ENCODE measurements at places on chromosomes 4 and X. TPM values are rescaled to one million over a fixed set of nuclear protein-coding genes. Genes with fewer than 3 reads are reported as not detected.

GRCh38 chr4:146545102-146545501, 23.4 kb upstream of the SLC10A7 start:
- DNase-seq: no peak

GRCh38 chrX:39953879-39954278, 143.9 kb downstream of the BCOR start:
- no peak for DNase-seq

- no peak for DNase-seq
Measured at GRCh38 chr4:84837751-84838150, 128.7 kb downstream of the WDFY3 start.

DNA sequence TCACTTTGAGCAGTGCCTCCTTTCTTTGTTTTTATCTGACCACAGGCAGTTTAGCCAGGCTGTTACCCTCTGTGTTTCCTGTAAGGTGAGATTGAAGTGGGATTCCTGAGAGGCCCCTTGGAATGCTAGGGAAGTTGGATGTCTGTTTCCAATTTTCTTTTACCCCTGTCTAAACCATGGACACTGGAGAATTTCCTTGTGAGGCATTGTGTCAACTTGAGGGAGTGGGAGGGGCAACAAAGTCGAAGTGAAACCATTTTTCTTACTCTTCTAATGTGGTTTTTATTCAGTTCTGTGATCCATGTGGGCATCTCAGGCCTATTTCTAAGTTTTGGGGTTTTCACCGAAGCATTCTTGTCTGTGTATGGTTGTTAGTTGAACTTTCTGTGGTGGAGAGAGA, 296.1 kb upstream of the UGT8 start:
- DNase-seq: no peak

Gene FAM236D
- polyA plus RNA-seq: not detected

DNA sequence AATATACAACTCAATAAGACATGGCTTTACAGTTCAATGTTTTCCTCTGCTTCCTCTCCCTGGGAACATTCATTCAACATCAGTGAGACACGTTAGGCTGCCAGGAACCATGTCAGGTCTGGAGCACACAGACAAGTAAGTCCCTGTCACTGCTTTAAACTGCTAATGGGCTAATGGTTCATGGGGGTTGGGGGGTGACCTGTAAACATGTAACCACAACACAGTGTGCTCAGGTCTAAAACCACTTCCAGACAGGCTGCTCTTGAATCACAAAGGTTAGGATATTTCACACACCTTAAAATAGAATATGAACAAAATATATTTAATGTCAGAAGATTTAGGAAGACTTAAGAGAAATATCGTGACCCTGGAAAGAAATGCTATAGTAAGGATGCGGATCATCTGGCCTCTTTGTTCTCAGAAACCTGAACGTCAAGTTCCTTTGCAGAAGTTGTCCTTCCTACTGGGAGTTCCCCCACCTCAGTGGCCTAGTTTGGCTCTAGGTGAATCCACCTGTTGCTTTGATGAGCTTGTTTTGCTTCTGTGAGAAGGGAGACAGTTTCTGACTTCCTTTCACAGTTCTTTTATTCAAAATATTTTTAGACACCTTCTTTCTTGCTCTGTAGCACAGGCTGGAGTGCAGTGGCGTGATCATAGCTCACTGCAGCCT, 359.9 kb downstream of the UNC5C start:
- no peak for DNase-seq

DNA sequence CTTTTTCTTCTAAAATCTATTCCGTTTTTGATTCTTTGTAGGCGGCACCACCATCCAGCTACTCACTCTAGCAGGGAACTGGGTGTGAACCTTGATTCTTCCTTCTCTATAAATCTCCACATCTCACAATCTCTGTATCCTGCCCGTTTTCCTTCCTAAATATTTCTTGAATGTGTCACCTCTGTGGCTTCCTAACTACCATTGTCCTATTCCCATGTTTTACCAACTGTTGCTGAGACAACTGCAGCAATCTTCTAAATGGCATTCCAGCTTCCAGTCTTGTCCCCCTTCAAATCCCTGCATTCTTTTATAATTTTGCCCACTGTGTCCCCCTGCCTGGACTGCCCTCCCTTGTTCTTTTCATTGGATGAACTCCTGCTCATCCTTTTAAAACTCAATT, 641.3 kb downstream of the RPA4 start:
- no peak for DNase-seq

Gene PPP1R3F
- polyA plus RNA-seq: 9.1 TPM

Gene MAPK10
- polyA plus RNA-seq: 57.0 TPM

GRCh38 chr4:158809611-158810486, 41.0 kb downstream of the FNIP2 start:
- DNase-seq: no peak

- DNase-seq: no peak
Measured at GRCh38 chrX:48789366-48790220, 3.2 kb downstream of the GATA1 start.

Gene ADH1C
- polyA plus RNA-seq: 118 TPM

DNA sequence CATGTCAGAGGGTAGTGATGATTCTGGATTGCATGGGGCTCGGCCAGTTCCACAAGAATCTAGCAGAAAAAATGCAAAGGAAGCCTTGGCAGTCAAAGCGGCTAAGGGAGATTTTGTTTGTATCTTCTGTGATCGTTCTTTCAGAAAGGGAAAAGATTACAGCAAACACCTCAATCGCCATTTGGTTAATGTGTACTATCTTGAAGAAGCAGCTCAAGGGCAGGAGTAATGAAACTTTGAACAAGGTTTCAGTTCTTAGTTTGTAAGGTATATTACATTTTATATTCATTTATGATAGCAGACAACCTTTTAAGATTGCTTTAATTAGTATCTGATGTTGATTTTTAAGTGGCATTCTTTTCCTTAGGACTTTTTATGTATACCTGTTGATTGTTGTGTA, 24.2 kb downstream of the REST start:
- DNase-seq: no peak

Gene SSX1
- polyA plus RNA-seq: not detected

GRCh38 chr4:181938631-181939030, 304.6 kb upstream of the TENM3 start:
- DNase-seq: no peak

DNA sequence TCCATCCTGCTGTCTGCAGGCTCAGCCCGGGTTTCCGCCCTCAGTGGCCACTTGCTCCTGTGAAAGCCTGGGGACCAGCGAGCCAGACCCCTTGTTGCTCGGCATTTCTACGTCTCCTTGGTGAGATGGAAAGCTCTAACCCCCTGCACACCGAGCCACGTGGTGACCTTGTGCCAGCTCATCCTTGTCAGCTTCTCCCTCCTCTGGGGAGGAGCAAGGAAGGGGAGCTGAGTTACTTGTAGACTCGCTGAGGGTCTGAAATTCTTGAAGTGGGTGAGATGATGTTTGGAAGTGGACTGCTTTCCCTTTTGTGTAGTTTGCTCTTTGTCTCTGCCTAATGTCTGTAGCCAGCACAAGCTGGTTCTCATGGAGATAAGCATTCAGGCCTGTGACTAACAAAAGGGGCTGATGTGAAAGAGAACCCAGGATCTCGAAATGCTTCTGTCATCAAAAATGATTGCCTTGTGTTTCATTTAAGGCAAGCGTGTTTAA, 29.3 kb downstream of the RGS12 start:
- no peak for DNase-seq

- DNase-seq: no peak
Measured at GRCh38 chrX:9196961-9197640, 163.2 kb upstream of the FAM9B start.

Gene MAGIX
- polyA plus RNA-seq: 7.5 TPM

GRCh38 chr4:138494116-138494515, 252.0 kb upstream of the SLC7A11 start:
- no peak for DNase-seq

DNA sequence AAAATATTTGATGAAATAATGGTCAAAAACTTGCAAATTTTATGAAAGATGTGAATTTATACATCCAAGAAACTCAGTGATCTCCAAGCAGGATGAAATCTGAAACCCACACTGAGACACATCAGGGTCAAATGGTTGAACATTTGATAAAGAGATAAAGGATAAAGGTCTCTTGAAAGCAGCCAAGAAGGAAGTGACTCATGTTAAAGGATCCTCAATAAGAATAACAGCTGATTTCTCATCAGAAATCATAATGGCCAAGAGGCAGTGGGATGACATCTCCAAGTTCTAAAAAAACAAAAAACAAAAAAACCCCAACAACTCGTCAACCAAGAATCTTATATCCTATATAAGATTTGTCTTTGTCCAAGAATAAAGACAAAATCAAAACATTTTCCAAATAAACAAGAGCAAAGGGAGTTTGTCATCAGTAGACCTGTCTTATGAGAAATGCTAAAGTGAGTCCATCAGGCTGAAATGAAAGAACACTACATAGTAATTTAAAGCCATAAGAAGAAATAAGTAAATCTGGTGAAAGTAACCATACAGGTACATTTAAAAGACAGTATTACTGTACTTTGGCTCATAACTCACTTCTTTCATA, 121.7 kb downstream of the PDS5A start:
- DNase-seq: no peak
